ENCODE measurements at places on chromosomes 3 and 15.

GRCh38 chr3:88075072-88075471, 16.0 kb downstream of the ZNF654 start:
- DNase-seq, result no peak

DNA sequence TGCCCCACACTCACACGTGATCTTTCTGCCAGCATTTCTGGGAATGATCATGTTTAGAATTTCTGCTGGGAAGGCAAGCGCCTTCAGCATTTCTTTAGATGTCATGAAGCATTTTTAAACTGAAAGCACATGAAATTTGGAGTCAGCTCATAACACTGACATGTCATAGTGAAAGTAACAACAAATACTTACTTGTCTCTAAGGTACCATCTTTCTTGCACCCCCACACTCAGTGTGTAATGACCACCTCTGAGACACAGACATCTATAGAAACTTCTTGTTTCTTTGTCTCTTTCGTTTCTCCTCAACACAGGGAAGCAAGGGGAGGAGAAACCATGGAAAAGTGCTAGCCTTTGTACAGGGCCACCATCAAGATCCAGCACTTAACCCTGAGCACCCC, 171.7 kb downstream of the RORA start:
- DNase-seq, result no peak

DNA sequence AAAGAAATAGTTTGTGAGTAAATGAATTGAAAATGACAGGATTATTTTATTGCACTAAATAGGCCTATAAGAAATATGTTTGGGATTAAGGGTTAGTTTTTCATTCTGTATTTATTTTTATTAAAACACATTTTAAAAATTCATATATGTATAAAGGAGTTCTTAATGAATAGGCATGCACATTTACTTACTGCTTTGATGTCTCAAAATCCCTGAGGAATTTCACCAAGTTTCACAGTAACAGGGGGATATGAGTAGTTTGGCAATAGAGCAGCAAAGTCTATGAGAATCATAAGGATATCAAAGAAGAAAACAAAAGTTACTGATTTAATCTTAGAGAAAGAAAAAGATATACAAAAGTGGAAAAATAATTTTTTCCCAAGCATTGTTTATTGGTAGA, 411.7 kb downstream of the NAALADL2 start:
- DNase-seq, result no peak

- DNase-seq, result no peak
These were observed 447.3 kb upstream of the KCNMB2 start for GRCh38 chr3:178088963-178089362.

DNA sequence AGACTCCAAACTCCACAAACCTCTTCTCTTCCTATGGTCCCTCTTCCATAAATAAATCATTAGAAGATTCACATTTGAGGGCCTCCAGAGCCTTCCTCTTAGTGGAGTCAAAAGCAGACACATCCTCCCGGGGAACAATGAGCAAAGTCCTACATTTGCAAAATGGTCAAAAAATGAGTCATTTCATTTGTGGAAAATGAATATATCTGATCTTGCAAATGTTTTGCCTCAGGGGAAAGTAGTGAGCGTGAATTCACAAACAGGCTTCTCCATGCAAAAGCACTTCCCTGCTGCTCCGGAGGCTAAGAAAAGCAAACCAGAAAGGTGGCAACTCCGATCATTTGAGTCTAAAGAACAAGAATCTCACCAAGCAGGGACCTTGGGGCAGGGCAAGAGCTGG, 86.7 kb upstream of the IQSEC1 start:
- DNase-seq, result no peak
